ENCODE measurements at places on chromosomes 2 and 18.

- no peak for DNase-seq
Observed at GRCh38 chr2:230999477-230999876, 3.6 kb downstream of the SPATA3 start.

DNA sequence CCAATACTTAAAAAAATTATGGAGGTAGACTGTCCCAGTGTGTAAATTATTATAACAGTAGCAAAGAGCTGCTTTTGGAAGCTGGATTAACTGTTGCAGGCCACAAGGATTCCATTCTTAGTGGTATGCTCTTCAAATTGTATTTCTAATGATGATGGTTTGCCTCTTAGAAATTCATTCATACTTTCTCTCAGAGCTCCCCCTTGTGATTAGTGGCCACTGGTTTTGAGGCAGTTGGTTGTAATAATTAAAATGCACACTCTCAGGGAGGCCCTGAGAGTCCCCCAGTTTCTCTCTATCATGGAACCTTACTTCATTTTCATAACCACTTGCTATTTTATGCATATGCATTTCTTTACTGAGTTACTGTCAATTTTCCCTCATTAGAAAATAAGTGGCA, 122.5 kb downstream of the PLA2R1 start:
- no peak for DNase-seq

GRCh38 chr2:174595116-174595809, 2.3 kb downstream of the WIPF1 start:
- no peak for DNase-seq

DNA sequence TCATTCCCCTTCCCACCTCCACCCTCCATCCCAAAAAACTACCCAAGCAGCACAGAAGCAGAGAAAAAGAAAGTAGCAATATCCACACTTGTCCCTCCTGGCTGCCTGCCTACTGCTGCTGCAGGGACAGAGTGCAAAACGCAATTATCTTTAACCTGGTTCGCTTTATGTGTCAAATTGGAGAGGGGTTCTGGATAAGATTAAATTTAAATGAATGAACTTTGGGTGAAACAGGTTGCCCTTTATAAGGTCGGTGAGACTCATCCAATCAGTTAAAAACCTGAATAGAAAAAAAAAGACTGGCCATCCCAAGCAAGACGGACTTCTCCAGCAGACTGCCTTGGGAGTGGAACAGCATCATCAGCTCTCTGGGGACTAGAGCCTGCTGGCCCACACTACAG, 62.6 kb downstream of the ANKRD44 start:
- no peak for DNase-seq

GRCh38 chr2:209472871-209473270, 49.0 kb downstream of the MAP2 start:
- no peak for DNase-seq
